ENCODE measurements at places on chromosomes 5 and 9.

DNA sequence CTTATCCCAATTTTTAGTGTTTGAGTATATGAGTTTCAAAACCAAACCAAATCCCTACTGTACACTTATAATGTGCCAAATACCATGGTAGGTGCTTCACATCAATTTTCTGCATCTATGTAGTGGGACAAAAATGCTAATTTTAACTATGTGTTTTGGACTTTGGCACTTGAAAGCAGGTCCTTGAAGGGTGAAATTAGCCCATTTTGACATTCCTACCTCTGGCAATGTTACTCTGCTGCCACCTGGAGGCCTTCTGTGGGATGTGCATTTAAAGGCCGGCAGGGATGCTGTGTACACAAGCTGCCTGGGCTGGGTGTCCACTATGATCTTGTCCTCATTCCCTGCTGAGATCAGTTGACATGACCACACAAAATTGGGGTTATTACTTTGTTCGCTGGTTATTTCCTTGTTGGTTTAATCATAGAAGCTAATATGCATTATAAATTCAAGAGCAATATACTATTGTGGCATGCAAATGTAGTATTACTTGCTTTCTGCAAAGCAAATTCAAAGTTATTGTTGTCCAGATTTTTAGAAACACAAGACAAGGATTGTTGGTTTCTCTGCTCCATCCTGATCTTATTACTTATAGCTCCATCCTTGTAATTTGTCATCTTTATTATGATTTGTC, 166.8 kb downstream of the ARHGEF28 start:
- DNase-seq = no peak

GRCh38 chr5:111453747-111454146, 58.6 kb downstream of the STARD4 start:
- no peak for DNase-seq

- DNase-seq = no peak
Observed at GRCh38 chr9:114080773-114081440, 2.8 kb upstream of the AMBP start.

GRCh38 chr9:71243951-71244350, 122.5 kb upstream of the TRPM3 start:
- DNase-seq = no peak

DNA sequence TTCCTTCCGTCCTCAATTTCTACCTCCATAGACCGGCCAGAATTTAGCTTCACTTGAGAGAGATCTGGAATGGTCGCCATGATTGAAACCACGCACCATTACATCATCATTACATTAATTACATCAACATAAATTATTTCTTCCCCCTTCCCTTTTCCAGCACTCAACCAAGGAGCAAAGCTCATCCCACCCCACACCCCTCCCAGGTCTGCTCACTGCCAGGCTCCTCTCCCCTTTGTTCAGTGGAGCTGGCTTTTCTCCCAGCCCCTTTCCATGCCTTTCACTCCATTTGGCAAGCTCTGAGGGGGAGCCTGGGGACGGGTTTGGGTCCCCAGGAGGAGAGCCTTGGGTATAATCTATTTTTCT, 8.4 kb downstream of the RACK1 start:
- DNase-seq = no peak

GRCh38 chr9:89410641-89411350, 87.1 kb downstream of the SEMA4D start:
- peak; percentile 58 for DNase-seq

GRCh38 chr9:100534401-100534800, 43.5 kb upstream of the CAVIN4 start:
- DNase-seq = no peak

DNA sequence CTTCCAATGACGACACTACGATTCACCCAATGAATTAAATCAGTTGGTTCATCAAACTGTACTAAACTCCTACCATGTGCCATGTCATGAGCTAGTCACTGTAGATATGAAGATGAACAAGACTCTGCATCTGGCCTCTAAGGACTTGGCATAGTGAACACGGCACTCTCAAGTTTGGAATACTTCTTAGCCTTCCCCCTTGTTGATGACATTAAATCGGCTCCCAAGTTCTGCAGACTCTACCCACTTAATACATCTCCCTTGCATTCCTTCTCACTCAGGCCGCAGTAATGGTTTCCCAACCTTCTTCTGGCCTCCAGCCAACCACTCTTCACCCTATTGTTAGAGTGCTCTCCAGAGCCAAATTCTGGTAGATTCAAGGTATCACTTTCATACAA, 184.7 kb downstream of the MAPKAP1 start:
- DNase-seq = no peak

DNA sequence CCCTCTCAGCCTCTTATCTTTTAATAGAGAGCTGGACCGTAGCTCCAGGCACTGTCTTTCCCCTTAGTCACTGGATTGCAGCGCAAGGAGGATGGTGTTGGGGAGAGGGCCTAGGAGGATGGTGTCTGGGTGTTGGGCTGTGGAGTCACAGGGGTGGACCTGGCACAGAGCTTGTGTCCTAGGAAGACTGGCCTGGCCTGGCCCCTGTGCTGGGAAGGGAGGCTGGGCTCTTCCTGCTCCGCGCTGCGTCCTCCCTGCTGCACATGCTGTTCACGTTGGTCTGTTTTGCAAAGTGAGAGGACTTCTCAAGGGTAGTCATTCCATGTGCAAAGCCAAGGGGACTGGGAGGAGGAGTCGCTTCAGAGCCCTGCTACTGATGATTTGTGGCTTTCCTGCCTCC, 123.9 kb downstream of the EHMT1 start:
- DNase-seq = no peak

GRCh38 chr9:83965350-83966208, 14.4 kb downstream of the HNRNPK start:
- no peak for DNase-seq

DNA sequence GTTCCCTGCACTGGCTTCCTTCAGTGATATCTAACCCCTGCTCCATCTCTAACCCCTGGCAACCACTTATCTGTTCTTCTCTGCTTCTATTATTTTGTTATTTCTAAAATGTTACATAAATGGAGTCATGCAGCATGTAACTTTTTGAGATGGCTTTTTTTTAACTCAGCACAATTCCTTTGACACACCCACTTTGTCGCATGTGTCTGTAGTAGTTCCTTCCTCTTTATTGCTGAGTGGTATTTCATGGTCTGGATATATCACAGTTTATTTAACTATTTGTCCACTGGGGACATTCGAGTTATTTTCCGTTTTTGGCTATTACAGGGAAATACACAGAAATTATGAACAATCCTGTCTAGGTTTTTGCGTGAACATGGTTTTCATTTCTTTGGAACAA, 200.2 kb downstream of the TRIO start:
- no peak for DNase-seq

DNA sequence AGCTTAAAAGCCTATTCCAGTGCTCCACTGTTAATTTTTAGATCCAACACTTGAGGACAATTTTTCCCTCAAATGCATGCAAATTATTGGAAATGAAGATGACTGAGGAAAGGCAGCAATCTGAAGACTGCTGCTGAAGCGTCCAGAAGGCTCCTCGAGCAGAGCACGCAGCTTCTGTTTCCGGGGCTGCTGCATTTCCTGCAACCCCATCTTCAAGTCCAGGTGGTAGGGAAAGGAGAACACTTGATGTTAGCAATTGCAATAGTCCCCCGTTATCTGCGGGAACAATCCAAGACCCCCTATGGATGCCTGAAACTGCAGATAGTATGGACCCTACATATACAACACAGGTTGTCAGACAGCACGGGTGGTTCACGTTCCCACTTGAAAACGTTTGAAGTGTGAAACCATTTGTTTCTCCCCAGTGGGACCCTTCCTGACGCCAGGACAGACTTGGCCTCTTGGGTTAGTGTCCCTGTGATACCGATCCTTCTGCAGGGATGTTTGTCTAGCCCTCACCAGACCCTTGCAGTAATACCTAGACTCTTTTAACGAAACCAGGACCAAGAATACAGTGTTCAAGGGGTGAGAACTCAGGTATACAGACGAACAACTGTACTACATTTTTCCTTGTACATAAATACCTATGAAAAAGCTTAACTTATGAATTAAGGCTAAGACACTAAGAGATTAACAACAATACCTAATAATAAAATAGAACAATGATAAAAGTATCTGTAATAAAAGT, 152.3 kb downstream of the HSD17B3 start:
- DNase-seq = no peak

GRCh38 chr5:5738797-5739489, 316.5 kb downstream of the ICE1 start:
- no peak for DNase-seq

DNA sequence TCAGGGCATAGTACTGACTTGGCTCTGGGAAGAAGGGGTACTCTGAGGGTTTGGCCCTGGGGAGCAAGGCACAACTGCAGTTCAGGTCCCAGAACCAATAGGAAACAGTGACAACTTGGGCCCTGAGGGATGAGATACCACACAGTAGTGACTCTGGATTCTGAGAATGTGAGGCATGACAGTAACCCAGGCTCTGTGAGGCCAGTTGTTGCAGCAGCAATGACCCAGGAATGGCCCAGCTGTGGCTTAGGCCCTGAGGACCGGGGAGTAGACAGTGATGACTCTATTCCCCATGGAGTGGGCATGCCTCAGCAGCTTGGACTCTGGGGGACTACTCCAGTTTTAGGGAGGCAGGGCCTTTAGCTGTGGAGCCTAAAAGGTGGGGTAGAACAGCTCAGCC, 21.5 kb upstream of the NFIL3 start:
- DNase-seq = no peak

DNA sequence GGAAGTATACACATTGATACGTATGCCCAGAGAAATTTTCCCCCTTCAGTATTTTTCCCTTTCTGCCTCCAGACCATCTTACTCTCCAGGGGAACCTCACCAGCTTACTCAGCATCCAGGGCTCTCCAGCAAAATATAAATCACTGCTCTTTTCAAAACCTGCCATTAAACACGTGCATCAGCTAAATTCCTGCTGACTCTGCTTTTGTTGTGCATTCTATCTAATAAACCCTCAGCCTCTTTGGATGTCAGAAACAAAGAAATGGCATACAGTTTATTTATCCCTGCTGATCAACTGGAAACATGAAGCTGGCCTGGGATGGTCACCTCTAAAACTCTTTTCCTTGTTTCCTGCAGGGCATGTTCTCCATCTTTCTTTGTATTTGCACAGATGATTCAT, 126.8 kb downstream of the TRPM3 start:
- DNase-seq = no peak
